Dermis microvascular lymphatic vessel endothelial cell (primary cell): ENCODE measurements at places on chromosomes 11 and 22. TPM values are rescaled to one million over a fixed set of nuclear protein-coding genes. Genes with fewer than 3 reads are reported as not detected.

The POU2AF1 gene
- total RNA-seq, result not detected in 2 replicates

- DNase-seq, result no peak
Measured at GRCh38 chr11:46710821-46711269, 8.2 kb upstream of the F2 start.

GRCh38 chr11:119417726-119418540 is 5.0 kb downstream of the THY1 start:
- DNase-seq, result no peak

- DNase-seq, result no peak
Measured at GRCh38 chr11:27909386-27909785, 198.6 kb downstream of the KIF18A start.

- DNase-seq, result no peak
Measured at GRCh38 chr22:48227341-48228018, 1465.0 kb downstream of the TBC1D22A start.

- DNase-seq, result no peak
Measured at GRCh38 chr22:42962295-42963230, 52.4 kb downstream of the PACSIN2 start.
